Activated naive CD4-positive, alpha-beta T cell treated with Interleukin-2 at 50 U/mL for 16 hours (primary cell): ENCODE measurements at places on chromosomes 12 and 14.
A peak's percentile ranks its signal among the peaks of the same experiment; 100 is the strongest.

DNA sequence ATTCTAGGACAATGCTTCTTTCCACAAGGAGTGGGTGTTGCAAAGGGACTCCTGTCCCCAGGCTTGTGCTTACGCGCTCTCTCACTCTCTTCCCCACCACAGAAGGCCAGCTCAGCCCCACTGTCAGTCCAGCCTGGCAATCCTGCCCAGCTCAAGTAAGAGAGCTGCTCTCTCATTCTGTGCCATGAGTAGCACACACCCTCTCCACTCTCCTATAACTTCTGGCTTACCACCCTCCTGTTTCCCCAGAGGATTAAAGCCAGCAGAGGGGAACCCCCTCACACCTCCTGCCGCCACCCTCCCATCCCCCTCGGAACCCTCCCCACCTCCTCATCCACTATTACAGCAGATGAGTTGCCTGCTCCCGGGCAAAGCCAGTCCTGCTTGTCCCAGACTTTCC is 17.1 kb downstream of the NCKAP5L start:
- no peak for DNase-seq

DNA sequence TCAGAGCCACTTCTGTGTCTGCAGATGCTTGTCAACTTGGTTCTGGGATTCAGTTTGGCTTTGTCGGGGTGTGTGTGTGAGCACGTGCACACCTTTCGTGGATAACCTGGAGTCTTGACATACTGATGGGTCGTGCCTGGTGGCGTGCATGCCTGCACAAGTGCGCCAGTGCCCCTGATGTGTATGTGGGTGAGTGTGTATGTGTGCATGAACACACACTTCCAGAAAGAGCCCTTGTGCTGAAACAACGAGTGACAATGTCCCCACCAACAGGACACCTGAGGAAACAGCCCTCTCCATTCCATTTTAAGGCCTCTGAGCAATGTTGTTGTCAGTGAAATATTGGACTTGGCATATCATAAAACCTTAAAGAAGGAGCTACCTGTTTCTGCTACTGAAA is 53.9 kb downstream of the SMUG1 start:
- DNase-seq: no peak

DNA sequence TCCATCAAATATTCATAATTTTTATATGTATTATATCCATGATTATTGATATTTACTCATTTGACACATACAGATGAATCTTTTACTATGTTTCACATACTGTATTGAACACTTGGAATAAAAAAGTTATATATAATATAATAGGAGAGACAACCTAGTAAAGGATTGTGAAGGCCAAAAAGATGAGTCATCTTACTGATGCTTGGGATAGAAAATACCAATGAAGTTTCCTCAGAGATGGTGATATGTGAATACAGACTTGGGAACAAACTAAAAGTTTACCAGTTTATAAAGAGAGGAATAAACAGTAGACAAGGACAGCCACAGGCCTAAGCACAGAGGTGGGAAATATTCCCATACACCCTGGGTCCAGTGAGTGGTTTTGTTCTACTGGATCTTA is 743.9 kb upstream of the FLRT2 start:
- no peak for DNase-seq

DNA sequence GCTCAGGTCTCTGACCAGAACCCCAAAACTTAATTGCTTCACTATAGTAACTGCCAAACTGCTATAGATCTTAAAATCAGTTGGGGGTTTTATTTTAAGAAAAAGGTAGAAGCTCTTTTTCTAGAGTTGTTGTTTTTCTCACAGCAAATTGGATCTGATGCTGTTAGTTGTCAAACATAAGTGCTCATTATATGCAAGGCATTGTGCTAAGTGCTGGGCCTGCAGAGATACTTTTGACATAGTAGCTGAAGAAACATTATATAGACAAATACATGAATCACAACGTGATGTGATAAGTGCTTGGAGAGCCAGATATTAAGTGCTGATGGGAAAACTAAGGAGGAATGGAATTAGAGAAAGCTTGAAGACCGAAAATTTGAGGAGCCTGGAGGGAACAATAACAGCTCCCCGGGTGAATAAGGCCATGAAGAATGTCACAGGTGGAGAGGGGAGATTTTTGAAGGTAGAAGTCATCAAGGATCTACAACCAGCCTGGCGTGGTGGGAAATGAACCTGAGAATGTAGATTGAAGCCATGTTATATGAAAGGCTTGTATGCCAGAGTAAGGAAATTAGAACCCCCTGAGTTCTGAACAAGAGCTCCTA is 126.5 kb downstream of the DYRK2 start:
- no peak for DNase-seq

DNA sequence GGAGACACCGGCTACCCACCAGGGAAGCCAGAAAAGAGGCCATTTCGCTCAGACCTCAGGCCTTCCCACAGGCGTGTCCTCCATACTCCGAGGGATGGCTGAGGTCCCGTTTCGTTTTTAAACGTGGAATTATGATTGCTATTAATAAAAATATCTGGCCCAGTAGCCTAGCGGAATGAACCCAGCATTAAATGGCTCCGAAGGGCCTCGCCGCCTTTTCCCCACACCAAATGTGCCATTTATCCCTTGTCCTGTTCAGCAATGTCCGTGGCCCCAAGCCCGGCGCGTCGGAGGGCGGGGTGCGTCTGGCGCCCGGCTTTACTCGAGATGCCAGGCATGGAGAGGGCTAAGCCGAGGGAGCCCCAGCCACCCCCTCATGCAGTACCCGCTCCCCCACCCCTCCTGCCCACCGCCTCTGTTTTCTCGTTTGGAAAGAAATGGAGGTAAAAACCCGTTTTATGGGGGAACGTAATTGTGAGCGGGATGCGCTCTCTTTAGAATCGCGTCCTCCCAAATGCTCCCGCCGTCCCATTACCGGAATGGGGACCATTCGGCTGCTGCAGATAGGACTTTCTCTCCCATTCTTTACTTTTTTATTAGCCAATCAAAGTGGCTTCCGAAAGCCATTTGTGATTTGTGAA is 5.7 kb downstream of the HOXC8 start:
- DNase-seq: no peak

DNA sequence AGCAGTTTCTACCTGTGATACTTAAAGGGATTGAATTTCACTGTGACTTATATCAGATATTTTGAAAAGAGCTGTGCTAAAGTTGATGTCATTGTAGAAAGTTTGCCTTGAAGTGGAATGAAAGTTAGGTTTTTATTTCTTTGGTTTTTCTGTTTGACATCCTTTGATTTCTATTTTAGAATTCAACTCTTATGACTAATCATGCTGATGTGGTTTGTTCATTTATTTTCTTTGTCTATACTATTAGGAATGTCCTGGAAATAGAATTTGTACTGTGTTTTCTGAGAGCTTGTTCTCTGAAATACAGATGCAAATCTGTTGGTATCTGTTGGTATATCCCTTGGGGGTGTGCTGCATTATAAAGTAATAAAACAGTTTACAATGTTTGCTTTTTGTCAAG is 3.3 kb downstream of the CNOT2 start:
- DNase-seq: no peak

GRCh38 chr14:55160989-55161388 is 30.4 kb downstream of the DLGAP5 start:
- DNase-seq: no peak

- DNase-seq: no peak
Observed at GRCh38 chr12:57631566-57632072, 1.4 kb downstream of the B4GALNT1 start.

- peak; percentile 67 for DNase-seq
Observed at GRCh38 chr12:117236456-117237001, 46.3 kb upstream of the FBXO21 start.

DNA sequence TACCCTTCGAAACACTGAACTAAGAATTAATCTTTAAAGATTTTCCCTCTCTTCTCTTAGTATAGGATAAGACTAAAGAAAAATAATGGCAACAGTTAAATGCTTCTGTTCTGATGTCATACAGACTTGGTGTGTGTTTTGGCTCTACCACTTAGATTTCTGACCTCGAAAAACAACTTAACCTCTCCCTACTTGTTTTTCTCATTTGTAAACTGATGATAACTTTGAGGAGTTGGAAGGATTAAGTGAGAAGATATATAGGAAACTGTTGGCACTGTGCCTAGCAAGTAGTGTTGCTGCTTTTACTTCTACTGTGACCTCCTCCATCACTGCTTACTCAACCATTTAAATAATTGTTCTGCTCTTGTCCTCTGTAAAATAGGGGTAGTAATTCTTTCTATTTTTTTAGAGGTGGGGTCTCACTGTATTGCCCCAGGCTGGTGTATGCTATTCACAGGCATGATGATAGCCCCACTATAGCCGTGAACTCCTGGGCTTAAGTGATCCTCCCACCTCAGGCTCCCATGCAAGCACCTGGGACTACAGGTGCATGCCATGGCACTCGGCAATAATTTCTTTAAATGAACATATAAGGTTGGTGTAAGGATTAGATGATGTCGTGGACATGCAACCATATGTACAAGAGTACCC is 22.4 kb downstream of the PALS1 start:
- DNase-seq: no peak

GRCh38 chr12:110846615-110847566 is at the start of gene CCDC63:
TSS of gene CCDC63 (plus strand) at chr12:110846987. CDS start at chr12:110852955, 5,968 bp downstream.
- DNase-seq: peak; percentile 21

- DNase-seq: peak; percentile 50
Observed at GRCh38 chr12:14948672-14949071, 10.3 kb upstream of the ERP27 start.

DNA sequence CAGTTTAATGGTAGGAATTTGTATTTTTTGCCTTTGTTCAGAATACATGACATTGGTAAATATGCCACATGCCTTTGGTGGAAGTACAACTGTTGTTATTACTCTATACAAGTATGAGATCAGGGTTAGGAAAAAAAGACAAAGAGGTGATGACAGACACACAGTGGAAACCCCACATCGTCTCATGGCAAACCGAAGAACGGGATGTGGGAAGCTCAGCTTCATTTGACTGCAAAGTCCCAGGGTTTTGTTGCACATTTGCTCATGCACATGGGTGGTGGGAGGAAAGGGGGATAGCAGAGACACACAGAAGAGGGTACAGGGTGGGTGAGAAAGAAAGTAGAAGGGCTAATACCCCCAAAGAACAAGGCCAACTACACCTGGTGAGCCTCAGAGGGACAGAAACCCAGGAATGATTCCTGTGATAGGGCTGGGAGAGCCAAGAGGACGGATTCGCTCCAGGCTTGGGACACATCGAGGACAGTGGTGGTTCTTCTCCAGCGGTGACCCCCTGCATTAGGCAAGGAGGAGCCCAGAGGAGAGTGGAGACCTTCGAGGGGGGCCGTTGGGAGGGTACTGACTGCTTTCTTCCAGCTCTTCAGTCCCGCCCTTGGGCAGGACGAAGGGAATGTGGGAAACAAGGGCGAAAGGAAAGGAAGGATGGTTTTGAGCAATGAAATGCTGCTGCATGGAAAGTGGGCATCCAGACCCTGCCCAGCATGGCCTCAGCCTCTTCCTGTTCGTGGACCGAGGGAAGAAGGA is 8.1 kb downstream of the VAMP1 start:
- peak; percentile 49 for DNase-seq
